Occipital lobe (tissue), 3 donors: ENCODE measurements at places on chromosomes 4 and X. TPM values are rescaled to one million over a fixed set of nuclear protein-coding genes. Genes with fewer than 3 reads are reported as not detected.

Gene EDNRA
- total RNA-seq, result 9.7 TPM

Gene MAGEB1
- total RNA-seq, result not detected

Gene PCDH11X
- 130 TPM for total RNA-seq

Gene RNF212
- 1.1 TPM for total RNA-seq

Gene MED14
- total RNA-seq, result 27.5 TPM

Gene PPEF1
- total RNA-seq, result 44.5 TPM

Gene DRD5
- total RNA-seq, result 0.94 TPM

Gene MAGEA2B
- total RNA-seq, result not detected

Gene NDST4
- total RNA-seq, result 1.7 TPM

Gene LUZP4
- not detected for total RNA-seq

Gene C4orf50
- 17.0 TPM for total RNA-seq

Gene PHKA1
- total RNA-seq, result 3.1 TPM

Gene SPANXN3
- not detected for total RNA-seq

Gene SATL1
- 1.2 TPM for total RNA-seq

Gene XK
- total RNA-seq, result 3.3 TPM

GRCh38 chr4:31968842-31969241, 1248.7 kb downstream of the PCDH7 start:
- DNase-seq, result no peak

- DNase-seq, result no peak
Measured at GRCh38 chrX:4320436-4320947, 607.0 kb upstream of the PRKX start.

DNA sequence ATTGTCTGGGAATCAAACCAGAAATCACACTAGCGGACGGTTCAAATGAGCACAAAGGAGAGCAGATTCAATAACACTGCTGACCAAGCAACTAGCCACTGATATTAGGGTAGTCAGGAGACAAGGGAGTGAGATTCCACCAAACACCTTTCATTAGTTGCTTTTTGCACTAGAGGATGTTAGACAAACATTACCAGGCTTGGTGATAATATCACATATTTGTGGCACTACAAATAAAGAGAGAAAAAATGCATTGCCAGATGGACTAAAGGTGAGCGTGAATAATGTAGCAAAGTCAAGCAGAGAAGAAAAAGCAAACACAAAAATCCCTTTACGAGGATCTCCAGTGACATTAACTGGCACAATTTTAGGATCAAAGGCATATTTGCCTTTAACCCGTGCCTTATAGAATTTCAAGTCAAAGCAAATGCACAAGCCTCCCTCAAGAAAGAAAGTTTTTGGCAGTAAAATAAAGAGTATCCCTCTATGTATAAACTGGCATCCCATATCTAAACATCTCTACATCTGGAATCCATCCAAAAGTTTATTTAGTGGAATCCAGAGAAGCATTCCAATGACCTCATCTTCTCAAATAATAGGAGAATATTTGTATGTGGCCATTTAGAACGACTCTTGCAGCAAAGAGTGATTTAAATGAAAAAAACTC, 290.9 kb downstream of the KCTD8 start:
- DNase-seq, result no peak

GRCh38 chr4:170931321-170931720, 841.6 kb upstream of the AADAT start:
- no peak for DNase-seq

DNA sequence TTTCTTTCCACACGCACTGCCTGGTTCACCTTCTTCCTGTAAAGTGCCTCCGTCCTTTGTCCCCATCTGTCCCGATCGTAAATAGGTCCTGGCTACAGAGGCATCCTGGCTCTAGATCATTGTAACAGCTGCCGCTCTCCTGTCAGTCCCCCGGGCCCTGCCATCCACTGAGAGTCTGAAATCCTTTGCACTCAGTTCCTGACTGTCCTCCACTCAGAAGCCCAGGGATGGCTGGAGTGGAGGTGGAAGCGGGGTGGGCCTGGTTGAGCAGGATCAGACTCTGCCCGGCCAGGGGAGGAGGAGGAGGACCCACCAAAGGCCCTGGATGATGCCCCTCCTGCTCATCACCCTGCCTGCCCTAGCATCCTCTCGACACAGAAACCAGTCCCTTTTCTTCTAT, 29.8 kb downstream of the PIGG start:
- DNase-seq, result no peak

GRCh38 chr4:3599951-3600350, 67.7 kb upstream of the LRPAP1 start:
- no peak for DNase-seq

GRCh38 chr4:145299380-145300076, 119.1 kb upstream of the OTUD4 start:
- DNase-seq, result peak; percentile 11

DNA sequence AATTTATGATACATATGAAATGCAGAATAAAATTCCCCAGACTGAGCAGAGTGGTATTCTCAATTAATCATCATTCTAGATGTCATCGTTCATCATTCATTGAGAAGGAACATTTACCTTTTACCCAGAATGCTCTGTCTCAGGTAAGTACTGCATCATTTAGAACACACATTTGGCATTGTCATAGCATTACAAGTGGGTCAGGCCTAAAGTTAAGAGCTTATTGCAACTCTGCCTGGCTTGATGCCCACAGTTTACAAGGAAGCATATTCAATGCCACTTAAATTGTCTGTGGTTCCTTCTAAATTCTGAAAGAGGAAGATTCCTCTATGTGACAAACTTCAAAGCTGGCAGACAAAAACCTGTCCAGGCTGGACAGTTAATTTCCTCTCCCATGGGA, 87.3 kb downstream of the CAMK2D start:
- DNase-seq, result no peak

GRCh38 chrX:106874075-106874474, 29.1 kb downstream of the RIPPLY1 start:
- no peak for DNase-seq

GRCh38 chr4:6367371-6367851, 97.8 kb downstream of the WFS1 start:
- DNase-seq, result no peak

DNA sequence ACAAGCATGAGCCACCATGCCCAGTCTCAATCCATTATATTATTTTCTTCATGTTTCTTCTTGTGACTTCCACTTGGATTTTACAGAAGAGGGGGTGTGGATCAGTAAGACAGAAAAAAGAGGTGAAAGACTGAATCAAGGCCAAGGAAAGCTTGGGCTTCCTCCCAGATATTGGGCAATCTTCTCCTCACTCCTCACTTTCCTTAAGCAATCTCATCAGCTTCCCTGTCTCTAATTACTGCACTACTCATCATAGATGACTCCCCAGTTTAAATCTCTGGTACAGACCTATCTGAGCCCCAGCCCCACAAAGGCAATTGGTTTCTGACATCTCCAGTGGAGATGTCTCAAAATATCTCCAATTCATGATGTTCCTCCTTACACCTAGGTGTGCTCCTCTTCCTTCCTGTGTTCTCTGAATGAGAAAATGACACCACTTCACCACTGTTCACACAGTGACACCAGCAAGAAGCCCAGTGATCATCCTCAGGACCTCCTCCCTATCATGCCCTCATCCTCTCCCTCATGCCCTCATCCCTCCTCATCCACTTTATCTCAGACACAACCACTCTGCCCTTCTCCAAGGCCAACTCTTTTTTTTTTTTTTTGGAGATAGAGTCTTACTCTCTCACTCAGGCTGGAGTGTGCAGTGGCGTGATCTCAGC, 44.8 kb upstream of the HERC6 start:
- DNase-seq, result no peak

- no peak for DNase-seq
Measured at GRCh38 chrX:12471061-12471460, 320.2 kb upstream of the PRPS2 start.

DNA sequence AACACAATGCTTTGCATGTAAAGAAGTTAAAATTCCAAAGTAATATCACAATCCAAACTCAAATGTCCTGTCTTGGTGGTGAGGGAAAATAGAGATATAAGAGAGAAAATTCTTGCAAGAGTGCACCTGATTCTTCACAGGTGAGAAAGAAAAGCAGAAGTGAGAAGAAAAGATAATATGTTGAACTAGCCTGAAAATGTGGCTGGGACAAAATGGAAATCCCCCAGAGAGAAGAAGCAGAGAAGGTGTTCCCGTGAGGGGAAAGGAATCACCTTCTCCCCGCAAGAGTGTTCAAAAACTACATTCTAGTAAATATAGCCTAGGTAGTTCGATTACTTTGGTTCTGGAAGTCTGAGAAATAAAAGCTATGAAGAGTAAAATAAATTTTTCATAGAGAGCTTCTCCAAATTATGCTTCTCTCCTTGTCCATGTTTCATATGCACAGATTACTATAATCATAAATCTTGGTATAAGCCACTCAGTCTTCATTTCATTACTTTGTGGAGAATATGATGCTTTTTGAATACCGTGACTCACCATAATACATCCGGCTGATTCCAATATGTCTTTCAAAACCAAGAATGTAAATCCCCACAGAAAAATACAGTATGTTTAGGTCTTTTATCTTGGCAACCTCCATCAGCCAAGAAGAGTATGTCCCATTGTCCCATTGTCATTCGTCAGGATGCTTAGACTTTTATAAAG, 63.1 kb downstream of the COX18 start:
- no peak for DNase-seq

DNA sequence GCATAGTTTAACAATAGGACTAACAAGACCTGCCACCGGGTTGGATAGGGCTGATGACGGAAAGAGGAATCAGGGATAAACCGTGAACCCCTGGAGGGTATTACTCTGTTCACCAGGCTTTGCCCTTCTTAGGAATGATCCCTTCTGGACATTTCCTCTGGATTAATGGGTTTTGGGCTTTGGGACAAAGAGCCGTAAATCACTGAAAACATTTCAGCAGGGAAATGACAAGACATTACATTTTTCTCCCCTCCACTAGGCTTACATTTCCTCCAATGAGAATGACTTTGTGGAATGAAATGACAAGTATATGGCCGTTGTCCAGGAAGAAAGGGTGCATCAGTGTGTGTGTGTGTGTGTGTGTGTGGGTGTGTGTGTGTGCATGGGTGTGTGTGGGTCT, 25.9 kb upstream of the RBPJ start:
- DNase-seq, result no peak

GRCh38 chr4:147981305-147981704, 249.4 kb downstream of the ARHGAP10 start:
- no peak for DNase-seq

DNA sequence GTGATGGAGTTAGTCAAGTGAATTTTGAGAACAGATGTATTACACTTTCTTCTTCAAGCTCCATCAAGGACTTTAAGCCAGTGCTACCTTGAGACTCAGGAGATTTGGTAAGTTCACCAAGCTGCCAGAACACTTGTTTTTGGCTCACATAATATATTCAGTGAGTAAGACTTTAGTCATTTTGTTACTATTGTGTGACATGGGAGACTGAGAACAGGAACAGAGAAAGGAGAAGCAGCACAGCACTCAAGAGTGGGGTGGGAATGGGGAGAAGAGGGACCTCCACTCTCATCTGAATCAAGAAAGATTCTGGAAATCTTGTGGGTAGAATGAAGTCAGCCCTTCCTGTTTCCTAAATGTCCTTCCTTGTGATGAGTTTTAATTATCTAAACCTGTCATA, 87.3 kb upstream of the TET2 start:
- no peak for DNase-seq

- no peak for DNase-seq
Measured at GRCh38 chr4:126028876-126029275, 714.1 kb downstream of the FAT4 start.

- no peak for DNase-seq
Measured at GRCh38 chr4:84632092-84632491, 49.2 kb downstream of the CDS1 start.

DNA sequence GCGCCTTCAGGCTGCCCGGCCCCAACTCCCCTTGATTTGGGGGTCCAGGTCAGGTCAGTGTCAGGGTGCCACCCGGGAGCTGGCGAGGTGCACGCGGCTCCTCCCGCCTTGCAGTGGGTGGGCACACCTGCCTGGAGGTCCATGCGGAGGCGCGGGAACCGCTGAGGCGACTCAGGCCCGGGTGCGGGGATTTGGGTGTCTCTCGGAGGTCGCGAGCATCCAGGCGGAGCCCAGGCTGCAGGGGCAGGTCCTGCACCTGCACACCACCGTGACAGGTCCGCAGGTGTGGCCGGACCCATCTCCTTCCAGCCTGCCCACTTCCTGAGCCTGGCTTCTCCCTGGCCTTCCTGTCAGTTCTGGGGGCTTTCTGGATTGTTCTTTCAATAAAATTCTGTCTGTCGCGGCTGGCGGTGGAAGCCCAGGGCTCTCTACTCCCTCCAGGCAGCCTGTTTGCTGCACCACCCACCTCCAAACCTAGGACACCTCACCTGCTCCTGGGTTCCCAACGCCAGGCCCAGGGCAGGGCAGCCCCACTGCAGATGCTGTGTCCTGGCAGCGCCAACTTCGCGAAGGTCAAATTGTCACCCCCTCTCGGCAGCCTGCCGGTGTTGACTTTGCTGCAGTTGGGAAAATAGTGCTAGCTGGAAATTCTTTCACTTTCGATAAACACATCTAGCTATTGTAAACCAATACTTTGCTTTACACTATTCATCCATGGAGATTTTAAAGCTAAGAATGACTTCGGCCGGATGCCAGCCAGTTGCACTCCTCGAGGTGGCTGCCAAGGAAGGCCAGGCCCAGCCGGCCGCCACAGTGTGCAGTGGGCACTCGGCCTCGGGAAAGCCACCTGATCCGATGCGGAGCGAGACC, 35.9 kb downstream of the FGFRL1 start:
- DNase-seq, result no peak

- no peak for DNase-seq
Measured at GRCh38 chrX:49176421-49177326, 5.0 kb downstream of the PLP2 start.

- no peak for DNase-seq
Measured at GRCh38 chr4:25560605-25561004, 95.0 kb upstream of the SLC34A2 start.

GRCh38 chrX:24859211-24859841, 156.4 kb downstream of the ARX start:
- no peak for DNase-seq

- no peak for DNase-seq
Measured at GRCh38 chr4:69836287-69836686, 23.7 kb downstream of the SULT1E1 start.

- no peak for DNase-seq
Measured at GRCh38 chrX:43005561-43005960, 227.6 kb upstream of the PPP1R2C start.

GRCh38 chrX:51316271-51316670, 16.4 kb upstream of the NUDT10 start:
- DNase-seq, result no peak

DNA sequence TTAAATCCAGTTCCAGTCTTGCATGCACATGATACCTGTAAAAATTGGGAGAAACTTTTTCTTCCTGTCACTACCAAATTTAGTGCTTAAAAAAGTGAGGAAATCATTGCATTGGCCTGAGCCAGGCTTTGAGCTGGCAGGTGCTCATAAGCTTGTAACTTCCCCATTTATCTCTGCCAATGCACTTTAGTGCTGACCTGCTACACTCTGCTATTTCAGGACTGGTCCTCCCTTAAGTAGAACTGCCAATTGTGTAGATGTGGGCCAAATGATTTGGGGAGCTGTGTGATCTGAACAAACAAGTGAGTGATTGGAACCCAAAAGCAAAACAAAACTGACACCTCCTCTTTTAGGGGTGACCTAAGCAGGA, 51.8 kb downstream of the ZNF827 start:
- no peak for DNase-seq

GRCh38 chr4:52999626-53000025, 137.5 kb downstream of the RASL11B start:
- no peak for DNase-seq
